ENCODE measurements at places on chromosomes 4 and X.

GRCh38 chr4:75235359-75235951, 278.7 kb downstream of the RCHY1 start:
- DNase-seq: no peak

DNA sequence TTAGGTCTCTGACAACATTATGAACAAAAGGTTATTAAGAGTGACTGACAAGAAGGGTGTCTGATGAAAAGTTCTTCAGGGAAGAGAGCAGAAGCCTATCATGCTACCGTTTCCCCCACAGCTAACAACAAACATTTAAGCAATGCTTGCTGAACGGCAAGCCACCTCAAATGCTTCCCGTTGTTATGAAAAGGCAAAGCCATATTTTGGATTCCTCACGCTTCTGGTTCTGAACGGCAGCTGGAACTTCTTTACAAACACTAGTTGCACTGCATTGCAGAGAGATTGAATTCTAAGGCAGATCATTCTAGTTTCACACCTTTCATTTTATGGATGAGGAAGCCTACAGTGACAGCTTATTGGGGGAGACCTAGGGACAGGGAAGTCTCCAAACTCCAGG, 48.6 kb upstream of the NAP1L5 start:
- no peak for DNase-seq

DNA sequence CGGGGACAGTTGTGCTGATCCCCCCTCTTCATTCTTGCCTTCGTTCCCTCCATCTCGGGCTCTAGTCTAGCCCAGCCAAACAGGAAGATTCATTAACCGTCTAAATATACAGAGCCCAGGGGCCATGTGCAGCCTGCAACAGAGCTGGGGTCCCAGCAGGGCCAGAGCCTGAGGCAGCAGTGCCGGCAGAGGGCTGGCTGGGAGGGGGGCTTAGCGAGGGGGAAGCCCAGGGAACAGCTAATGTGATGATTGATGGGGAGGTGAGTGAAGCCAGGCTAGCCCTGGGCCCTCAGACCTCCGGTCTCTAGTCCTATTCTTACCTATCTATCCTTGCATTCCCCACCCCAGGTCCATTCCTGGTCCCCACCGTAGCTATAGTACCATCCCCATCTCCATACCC, 22.3 kb downstream of the EFNB1 start:
- no peak for DNase-seq

- DNase-seq: no peak
These were observed 430.9 kb downstream of the C4orf33 start for GRCh38 chr4:129526812-129527211.

DNA sequence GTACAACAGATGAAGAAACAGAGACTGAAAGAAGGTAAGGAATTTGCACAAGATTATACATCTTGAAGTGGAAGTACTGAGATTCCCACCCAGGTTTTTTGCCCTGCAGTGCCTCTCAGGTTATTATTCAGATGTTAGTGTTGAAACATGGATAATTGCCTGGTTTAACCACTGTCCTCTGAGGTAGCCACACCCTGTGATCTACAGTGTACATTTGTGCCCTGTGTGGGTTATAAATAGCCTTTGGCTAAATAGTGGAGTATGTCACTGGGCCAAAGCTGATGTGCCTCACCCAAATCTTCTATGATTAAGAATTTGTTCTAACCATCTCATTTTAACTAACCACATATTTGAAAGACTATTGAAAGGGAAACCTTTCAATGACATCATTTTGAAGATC, 5.4 kb upstream of the ASB5 start:
- DNase-seq: no peak

DNA sequence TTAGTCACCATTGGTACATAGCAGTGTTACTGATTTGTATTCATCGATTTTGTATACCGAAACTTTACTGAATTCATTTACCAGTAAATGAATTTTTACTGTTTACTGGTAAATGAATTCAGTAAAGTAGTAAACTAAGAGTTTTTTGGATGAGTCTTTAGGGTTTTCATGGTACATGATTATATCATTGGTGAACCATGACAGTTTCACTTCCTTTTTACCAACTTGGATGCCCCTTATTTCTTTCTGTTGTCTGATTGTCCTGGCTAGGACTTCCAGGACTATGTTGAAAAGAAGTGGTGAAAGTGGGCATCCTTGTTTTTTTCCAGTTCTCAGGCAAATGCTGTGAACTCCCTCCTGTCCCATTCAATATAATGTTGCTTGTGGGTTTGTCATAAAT, 494.9 kb downstream of the GALNTL6 start:
- DNase-seq: no peak

DNA sequence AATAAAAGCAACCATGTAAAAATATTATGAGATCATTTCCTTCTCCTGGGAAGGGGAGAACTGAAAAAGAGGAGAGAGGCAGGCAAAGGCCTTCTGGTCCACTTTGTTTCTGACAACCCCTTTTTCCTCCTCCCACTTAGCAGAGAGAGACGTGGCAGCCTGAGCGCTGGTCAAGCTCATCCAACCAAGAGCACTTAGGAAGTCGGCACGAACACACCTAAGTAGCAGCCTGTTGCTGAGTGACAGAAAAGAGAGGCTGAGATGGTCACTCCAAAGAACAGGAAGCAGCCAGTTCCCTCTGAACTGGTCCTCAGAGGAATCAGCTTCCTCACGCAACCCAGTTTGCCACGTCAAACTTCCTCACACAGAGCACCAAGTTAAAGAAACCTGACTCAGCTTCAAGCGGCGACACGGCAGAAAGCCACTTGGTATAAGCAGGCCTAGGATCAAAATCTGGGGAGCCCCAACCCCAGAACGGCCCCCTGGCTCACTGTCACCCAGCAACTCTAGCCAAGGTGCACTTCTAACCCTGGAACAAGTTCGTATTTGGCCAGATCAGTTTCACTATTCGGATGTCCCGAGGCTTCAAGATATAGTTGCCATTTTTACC, 861 bp downstream of the SEC24D start:
- DNase-seq: peak; percentile 29

- DNase-seq: peak; percentile 5
These were observed 158.4 kb downstream of the TENT5D start for GRCh38 chrX:80578517-80579105.

DNA sequence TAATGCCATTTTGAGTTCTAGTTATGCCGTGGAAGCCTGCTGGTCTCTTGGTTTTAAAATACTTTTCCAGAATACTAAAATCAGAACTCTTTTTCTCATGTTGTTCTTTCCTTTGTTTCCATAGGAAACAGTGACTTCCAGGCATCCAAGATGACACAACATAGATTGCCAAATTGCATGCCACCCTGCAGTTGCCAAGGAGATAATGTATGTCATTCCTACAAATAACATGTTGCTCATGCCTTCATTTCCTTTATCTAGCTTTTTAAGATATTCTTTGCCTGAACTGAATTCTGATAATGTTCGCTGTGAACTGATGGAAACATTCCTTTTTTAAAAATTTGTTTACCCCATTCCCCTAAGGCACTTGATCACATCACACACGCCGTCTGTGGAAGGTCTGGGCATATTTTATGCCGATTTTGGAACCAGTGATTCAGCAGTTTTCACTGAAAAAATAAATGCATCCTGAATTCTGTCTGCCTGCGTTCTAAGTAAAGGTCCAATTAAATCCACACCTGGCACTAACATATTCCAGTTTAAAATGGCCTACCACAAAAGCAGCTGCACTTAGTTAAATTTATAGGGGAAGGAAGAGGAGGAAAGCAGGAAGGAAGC, 38.0 kb upstream of the COX7B2 start:
- peak; percentile 22 for DNase-seq

GRCh38 chr4:14726877-14727361, 275.4 kb upstream of the CPEB2 start:
- no peak for DNase-seq

GRCh38 chr4:152024881-152025280, 264.1 kb upstream of the GATB start:
- DNase-seq: no peak

- no peak for DNase-seq
These were observed 965.5 kb upstream of the IGFBP7 start for GRCh38 chr4:58075724-58076123.

DNA sequence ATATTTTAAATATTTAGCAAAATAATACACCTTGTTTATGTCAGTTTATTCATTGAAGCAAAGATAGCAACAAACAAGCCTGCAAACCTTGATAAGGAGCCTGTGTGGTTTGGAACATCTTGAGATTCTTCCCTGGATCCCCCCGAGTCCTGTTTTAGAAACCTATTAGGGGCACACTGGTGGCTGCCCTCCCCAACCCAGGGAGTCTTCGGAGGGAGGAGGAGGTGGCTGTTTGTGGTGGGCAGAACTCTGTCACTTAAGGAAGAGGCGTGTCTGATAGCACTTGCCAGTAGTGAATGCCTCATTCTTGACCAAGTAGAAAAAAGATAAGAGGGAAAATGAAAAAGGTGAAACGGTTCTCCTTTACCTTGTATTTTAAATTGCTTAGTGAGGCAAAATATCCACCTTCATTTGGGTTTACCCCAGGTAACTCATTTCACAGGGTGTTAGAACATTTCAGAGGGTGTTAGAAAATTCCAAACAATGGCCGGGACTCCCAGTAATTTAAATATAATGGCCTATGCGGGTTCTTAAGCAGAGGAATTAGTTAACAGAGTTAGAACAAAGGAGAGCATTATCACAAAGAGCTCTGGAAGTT, 10.4 kb downstream of the KIT start:
- no peak for DNase-seq

DNA sequence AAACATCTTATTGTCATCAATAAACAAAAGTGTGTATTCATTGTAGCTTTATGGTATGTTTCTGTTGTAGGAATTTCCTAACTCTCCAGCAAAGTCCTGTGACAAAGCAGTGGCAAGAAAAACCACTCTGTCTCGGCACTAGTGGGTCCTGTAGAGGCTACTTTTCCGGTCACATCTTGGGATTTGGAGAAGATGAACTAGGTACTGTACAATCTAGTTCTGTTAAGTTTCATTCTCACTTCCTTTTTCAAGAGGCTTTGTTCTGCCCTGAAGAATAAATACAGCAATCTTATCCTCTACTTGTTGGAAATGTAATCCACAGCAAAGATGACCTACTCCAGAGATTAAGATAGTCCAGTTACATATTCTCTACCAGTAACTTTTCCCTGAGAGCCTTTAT, 69.3 kb downstream of the HHIP start:
- DNase-seq: no peak

GRCh38 chr4:73375328-73375741, 28.8 kb upstream of the ALB start:
- no peak for DNase-seq

DNA sequence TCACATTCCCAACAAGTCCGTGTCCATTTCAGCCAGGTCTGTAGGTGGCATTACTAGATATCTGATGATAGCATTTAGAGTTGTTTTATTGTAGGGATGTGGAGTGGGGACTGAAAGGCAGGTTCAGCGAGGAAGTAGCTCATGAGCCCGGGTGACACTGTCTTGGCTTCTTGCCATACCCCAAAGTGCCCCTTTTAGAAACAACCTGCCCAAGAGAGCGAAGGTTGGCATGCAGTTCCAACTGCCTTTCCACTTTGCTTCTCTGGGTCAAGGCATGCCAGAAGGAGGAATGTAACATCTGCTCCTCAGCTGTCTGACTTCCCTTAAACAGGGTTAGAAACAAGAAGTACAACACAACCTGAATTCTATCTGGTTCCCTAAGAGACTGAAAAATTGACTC, 9.0 kb downstream of the GRIA3 start:
- no peak for DNase-seq

GRCh38 chrX:41334363-41335197, 618 bp downstream of the DDX3X start:
- peak; percentile 68 for DNase-seq

GRCh38 chr4:119087121-119087520, 48.5 kb upstream of the MYOZ2 start:
- DNase-seq: no peak

GRCh38 chrX:17608888-17609287, 128.4 kb upstream of the SCML1 start:
- no peak for DNase-seq

DNA sequence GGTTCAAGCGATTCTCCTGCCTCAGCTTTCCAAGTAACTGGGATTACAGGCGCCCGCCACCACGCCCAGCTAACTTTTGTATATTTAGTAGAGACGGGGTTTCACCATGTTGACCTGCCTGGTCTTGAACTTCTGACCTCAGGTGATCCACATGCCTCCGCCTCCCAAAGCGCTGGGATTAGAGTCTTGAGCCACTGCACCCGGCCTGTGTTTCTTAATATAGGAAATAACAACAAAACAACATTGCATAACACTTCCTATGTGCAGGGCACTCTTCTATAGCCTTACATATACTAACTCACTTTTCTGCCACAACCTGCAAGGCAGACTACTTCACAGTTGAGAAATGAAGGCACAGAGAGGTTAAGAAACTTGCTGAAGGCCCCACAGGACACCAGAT, 12.8 kb upstream of the TMEM131L start:
- DNase-seq: no peak

DNA sequence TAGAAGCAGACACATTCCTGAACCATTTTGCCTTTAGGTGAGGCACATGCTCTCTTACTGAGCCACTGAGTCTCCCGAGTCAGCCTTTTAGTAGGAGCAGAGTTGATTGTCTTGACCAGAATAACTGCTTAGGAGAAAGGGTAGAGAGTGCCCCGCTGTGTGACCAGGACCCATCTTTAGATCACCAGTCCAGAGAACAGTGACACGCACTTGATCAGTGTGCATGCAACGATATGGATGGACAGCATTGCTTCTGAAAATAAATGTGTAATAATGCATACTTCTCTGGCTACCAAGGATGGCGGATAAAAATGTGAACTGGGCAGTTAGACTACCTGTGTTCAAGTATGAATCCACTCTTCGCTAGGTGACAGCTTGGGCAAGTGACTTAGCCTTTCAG, 897.7 kb downstream of the TRIML1 start:
- no peak for DNase-seq

GRCh38 chr4:159291176-159291575, 188.3 kb downstream of the RAPGEF2 start:
- no peak for DNase-seq

DNA sequence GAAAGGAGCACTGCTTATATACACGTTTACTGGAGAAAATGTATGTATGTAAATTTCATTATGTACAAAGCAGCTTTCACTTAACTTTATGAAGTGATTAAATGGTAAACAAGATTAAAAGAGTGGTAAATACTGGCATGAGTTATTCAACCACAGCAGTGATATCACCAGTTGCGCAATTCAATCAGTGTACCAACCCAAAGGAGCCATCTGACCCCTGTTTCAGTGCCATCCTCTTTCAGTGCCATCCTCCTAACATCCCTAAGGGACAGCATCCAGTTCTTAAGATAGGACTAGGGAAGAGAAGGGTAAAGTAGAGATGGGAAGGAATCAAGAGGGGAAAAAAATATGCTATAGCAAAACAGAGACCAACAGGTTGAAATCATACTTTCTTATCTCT, 16.2 kb downstream of the HPF1 start:
- no peak for DNase-seq

DNA sequence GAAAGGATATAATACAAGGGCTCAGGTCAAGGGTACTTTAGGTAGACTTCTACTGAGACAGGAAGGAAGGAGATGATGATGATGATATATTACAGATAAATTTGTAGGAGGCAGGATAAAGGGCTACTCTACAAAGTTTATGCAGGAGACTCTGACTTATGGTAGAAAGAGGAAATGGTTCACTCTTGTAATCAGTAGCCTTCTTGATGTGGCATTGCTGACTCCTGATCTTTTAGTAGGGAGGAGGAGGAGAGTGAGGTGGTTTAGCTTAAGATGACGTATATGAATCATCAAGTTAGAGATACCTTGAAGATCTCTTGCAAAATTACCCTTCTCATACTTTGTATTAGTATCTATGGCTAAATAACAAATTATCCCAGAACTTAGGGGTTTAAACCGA, 4.7 kb downstream of the BLTP1 start:
- DNase-seq: no peak

- DNase-seq: no peak
These were observed 961.0 kb downstream of the PCDH18 start for GRCh38 chr4:136571315-136571714.

GRCh38 chrX:95693365-95693764, 991.3 kb upstream of the DIAPH2 start:
- no peak for DNase-seq

Data from hippocampal formation (tissue), 2 donors.